Heart left ventricle (tissue), 16 donors: ENCODE measurements at places on chromosomes 5 and 9.

DNA sequence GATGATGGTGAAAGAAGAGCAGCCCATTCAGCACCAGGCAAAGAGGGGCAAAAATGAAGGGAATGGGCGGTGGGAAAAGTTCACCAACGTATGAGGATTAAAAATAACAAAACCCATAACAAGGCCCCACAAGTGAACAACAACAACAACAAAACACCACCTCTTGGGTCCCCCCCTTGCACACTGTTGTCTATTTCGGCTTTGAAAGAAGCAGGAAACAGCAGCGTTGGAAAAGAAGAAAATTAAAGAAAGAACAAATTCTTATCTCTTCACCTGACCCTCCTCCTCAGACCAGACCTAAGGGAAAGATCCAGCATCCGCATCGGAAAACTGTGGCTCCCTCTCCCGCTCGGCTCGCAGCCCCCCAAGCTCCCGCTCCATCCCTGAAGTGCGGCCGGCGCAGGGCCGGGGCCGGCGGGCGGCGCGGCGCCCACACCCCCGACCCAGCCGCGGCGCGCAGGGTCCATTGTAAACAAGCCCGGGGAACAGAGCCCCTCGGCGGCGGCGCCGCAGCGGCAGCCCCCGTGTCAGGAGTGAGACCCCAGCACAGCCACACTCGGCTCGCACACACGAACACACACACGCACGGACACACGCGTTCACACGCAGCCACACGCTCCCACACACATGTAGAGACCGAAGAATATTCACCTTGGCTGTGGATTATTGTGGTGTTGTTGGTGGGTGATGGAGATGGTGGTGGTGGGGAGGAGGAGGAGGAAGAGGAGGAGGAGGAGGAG lies 535 bp downstream of the RFX3 start:
- DNase-seq = no peak

DNA sequence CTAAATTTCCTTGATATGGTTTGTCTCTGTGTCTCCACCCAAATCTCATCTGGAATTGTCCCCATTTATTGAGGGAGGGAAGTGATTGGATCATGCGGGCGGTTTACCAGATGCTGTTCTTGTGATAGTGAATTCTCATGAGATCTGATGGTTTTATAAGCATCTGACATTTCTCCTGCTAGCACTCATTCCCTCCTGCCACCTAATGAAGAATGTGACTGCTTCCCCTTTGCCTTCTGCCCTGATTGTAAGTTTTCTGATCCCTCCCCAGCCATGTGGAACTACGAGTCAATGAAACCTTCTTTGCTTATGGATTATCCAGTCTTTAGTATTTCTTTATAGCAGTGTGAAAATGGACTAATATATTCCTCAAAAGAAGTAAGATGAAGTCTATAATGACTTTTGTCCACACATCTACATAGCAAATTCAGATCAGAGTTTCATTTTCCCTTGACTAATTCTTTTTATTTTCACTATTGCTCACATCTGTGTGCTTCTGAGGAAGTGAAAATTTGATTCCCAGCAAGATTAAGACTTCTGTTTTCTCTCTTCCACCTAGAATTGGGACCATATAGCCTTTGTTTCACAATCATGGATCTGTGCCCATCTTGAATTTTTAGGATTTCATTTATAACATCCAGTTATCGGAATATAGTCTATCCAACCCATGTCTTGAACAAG lies 393.5 kb downstream of the DMAC1 start:
- no peak for DNase-seq

DNA sequence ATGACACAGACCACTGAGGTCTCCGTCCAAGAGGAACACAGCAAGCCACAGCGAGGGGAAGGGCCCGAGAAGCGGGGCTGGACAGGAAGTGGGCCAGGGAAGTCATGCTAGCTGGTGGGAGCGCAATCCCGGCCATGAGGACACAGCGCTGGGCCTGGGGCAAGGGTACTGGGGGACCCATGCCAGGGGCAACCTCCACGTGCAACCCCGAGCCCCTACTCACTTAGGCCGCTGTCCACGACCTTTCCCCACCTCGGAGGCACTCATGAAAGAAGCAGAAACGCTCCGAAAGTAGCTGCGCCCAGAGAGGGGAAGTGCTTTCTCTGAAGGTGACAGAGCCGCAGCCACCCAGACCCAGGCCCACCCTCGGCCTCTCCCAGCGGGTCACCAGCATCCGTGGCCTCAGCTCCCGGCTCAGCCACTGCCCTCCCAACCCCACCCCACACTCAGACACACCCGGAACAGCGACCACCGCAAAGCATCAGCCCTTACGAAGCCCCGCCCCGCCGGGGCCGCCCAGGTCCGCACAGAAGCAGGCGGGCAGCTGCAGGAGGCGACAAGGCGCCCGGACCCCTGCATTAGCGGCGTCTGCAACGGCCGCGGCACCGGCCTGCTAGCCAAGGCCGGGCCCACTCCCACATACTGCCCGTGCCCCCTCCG lies 782 bp downstream of the BICD2 start:
- no peak for DNase-seq

DNA sequence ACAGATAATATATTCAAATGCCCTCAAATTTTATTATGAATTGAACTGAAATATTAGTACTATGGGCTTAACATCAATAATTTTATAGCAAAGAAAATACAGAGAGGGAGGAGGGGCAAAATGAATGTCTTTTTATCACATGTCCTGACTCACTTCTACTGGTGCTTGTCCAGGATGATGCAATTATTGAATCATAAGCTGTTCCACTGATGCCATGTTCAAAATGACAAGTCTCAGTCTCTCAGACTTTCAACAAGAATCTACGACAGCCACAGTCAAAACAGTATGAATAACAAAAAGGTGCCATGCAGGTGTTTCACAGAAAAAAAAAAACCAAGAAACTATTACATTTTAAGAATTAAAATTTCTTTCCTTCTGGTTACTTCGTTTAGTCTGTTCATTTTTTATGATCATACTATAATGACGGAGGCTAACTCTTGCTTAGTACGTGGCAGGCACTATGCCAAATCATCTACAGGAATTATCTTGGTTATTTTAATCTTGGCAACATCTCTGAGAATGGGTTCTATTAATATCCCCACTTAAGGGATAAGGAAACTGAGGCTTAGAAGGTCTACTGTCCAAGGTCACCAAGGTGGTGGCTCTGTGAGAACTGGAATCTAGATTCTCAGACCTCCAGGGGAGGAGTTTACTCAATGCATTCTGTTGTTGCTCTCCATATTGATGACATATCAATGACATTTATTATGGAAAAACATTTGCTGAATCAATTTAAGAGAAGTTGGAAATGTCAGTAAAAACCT lies 61.5 kb downstream of the NR3C1 start:
- DNase-seq = no peak

- no peak for DNase-seq
These were observed 87.6 kb downstream of the ERP44 start for GRCh38 chr9:100011062-100011681.

DNA sequence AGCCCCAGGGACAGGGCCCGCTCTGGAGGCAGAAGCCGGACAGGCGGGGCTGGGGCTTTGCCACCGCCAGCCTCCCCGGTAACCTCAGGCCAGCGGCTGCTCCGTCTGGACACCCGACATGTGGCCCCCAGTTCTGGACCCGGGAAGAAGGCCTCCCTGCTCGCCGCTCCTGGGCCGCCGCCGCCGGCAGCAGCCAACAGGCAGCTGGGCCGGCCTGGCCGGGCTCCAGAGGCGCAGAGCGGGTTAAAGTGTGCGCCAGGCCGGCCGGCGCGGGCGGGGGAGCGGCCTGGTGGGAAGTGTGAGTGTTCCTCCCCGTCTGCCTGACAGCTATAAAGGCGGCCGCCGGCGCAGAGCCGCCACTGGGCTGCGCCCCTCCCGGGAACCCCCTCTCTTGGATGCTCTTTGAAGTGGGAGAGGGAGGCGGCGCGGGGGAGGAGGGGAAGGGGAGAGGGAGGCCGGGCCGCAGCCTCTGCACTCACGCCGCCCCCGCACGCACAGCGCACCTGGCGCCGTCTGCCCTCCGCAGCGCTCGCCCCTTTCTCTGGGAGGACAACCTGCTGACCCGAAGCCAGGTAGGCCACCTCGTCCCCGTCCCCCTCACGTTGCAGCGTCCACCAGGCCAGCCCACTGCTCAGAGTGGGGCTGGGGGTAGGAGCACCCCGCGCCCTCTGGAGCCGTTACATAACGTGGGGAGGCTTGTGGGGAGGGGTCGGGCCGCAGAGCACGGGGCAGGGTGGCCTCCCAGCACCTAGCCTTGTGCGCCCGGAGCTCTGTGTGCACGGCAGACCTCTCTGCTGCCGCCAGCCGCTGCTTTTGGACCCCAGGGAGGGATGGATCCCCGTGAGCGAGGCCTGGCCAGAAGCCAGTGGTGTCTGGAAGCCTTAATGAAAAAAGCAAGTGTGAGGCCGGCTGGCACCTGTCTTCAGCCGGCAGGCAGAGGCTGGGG lies at the start of gene ADAMTSL2:
Gene ADAMTSL2 (plus strand): TSS at position 359 of the 946 bp plus-strand sequence. CDS start 2,009 bp downstream, outside the sequence.
- DNase-seq = peak; percentile 81

DNA sequence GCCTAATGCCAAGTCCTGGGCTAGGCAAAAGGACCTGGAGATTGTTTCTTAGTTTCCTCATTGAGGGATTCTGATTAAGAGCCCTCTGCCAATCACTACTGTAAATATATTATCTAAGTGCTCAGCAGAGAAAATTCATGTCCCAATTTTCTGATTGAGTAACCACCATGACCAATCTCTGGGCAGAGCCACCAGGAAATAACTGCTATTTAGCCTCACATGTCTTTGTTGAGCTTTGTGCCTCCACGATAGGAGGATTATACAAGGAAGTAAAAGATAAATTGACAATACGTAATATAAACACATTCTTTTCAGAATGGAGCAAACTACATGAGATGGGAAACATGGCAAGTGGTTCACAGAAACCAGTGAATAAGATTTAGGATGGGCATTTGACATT lies 396.1 kb upstream of the PAPPA start:
- DNase-seq = no peak

DNA sequence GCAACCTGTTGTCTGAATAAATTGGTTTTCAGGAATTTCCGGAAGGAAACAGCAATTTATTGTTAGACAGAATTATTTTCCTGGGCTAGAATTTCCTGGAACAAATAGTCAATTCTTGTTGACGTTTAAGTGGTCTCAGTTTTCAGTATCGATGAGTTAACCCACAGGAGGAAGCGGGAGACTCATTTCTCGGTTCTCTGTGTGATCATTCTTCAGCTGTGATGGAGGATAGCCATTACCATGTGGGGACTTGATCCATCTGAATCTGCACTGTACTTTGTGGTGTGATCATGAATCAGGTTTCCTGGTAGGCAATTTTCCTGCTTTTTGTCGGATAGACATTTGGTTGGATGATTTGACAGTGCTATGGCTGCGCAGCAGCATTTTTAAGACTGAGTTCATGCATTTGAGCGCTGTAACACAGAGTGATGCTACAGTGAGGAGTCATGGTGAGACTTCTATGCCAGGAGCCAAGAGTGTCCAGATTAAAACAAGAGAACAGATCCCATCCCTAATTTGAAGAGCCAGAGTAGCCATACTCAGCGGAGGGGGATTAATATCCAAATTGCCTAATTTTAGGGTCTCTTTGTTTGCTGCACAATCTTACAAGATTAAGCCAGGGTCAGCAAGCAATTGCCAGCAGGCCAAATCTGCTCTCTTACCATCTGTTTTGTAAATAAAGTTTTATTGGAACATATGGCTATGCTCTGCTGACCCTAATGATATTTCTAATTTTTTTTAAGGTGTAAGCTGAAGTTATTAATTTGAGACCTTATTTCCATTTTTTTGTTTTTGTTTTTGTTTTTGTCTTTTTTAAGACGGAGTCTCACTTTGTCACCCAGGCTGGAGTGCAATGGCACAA lies 355.9 kb downstream of the RAB3C start:
- no peak for DNase-seq

DNA sequence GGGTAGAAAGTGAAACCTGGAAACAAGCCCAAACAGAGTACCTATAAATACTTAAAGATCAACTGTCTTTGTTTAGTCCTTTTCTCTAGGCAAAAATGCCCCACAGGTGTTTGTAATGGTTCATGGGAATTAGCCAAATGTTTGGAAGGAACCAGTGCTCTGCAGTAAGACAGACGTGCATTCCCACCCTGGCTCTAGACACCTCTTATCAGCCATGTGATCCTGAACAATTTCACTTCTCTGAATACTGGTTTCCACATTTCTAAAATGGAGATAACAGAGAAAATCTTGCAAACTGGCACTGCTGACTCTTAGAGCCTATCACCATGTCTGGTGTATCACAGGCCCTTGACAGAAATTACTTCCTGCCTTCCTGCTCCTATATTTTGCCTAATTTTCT lies 30.0 kb downstream of the GLIS3 start:
- DNase-seq = no peak

GRCh38 chr9:105418588-105419500 lies 29.0 kb upstream of the FSD1L start:
- no peak for DNase-seq

DNA sequence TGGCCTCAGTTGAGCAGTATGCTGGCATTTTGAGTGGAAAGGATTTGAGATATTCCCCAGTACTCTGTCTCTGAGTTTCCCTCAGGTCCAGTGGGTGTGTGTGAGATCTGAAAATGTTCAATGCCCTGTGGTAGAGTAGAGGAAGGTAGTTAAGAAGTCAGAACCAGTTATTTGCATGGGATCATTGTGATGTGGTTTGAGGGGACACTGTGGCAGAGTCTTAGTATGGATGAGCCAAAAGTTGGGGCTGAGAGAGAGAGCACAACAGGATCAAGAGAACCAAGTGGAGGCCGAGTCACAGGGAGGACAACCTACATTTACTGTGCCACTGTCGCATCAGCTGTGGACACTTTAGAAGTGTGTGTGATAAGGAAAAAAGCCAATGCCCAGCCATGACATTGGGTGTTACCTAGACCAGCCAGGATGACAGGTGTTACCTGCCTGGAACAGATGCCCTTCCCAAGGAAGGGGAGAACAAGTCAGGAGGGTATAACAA lies 128.9 kb upstream of the IL12B start:
- no peak for DNase-seq

DNA sequence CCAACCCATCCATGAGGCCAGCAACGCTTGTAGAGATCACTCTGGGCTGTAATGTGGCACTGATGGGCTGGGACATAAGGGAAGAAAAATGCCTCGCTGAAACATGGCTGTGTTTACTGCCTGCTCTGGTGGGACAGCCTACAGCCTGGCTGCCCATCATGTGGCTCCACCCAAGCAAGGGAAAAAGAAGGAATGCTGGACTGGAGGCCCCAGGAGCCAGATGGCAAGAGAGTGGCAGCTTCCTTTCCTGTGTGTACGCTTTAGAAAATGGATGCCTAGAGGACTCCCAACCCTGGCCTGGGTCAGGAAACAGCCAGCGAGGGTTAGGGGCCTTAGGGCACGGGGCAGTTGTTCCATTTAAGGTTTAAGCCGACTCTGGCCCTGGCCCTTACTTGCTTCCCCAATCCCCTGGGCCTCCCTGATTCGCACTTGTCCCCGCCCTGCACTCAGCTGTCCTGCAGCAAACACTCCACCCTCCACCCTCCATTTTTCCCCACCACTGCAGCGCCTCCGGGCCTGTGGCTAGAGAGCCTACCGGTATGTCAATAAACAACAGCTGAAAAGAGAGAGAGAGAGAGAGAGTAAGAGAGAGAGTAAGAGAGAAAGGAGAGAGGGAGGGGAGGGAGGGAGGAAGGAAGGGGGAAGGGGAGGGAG lies 819.4 kb downstream of the SEMA5A start:
- no peak for DNase-seq

GRCh38 chr5:315488-316209 lies 5.9 kb upstream of the AHRR start:
- no peak for DNase-seq
